ENCODE measurements at places on chromosomes 1 and 21.

GRCh38 chr1:166822385-166822784 lies 16.9 kb upstream of the POGK start:
- DNase-seq: no peak

- no peak for DNase-seq
Measured at GRCh38 chr1:102886638-102887037, 221.7 kb downstream of the COL11A1 start.

GRCh38 chr1:56045477-56045876 lies 533.9 kb downstream of the PLPP3 start:
- DNase-seq: no peak

- DNase-seq: no peak
Measured at GRCh38 chr21:37568916-37569315, 202.3 kb downstream of the DYRK1A start.

- DNase-seq: no peak
Measured at GRCh38 chr1:15758953-15759661, 512 bp downstream of the FBLIM1 start.

DNA sequence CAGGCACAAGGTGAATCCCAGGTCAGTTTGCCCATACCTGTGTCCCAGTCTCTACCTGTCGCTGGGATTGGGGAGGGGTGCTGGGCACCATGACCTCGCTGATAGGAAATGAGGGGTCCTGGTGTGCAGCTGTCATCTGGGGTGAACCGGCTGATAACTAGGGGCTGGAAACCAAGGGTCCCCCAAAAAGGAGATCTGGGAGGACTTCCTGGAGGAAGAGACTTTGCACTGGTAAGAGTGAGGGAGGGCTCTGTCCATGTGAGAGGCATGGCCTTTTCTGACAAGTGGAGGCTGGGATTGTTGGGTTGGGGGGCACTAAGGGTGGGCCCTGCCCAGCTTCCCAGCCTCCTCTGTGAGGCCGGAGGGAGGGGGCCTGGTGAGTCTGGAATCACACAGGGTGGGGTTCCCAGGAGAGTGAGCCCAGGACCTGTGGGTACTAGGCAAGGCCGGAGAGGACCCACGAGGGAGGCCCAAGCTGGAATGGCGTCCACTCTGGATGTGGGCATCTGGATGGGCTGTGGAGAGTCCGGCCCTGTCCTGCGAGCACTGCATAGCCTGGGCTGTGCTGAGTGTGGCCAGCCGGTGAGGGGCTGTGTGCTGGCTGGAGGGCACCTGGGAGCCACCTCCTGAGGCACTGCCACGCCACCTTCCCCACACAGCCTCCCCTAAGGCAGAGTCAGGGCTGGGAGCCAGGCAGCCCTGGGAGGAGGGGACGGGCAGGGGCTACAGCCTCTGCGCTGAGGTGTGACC lies 4.9 kb upstream of the PEX10 start:
- no peak for DNase-seq

- DNase-seq: no peak
Measured at GRCh38 chr1:4762146-4762545, 107.7 kb downstream of the AJAP1 start.

- DNase-seq: no peak
Measured at GRCh38 chr1:32363713-32364112, 1.4 kb downstream of the TSSK3 start.

DNA sequence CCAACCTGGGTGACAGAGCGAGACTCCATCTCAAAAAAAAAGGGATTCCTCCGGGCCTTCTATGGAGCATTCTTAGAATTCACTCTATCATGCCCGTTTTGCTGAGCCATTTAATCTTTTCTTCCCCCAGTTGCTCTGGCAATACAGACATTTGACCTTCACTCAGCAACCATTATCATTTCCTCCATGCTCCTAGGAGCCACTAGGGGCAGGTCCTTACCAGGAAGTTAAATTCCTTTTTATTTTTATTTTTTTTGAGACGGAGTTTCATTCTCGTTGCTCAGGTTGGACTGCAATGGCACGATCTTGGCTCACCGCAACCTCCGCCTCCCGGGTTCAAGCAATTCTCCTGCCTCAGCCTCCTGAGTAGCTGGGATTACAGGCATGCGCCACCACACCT lies 9.7 kb upstream of the CGN start:
- no peak for DNase-seq

DNA sequence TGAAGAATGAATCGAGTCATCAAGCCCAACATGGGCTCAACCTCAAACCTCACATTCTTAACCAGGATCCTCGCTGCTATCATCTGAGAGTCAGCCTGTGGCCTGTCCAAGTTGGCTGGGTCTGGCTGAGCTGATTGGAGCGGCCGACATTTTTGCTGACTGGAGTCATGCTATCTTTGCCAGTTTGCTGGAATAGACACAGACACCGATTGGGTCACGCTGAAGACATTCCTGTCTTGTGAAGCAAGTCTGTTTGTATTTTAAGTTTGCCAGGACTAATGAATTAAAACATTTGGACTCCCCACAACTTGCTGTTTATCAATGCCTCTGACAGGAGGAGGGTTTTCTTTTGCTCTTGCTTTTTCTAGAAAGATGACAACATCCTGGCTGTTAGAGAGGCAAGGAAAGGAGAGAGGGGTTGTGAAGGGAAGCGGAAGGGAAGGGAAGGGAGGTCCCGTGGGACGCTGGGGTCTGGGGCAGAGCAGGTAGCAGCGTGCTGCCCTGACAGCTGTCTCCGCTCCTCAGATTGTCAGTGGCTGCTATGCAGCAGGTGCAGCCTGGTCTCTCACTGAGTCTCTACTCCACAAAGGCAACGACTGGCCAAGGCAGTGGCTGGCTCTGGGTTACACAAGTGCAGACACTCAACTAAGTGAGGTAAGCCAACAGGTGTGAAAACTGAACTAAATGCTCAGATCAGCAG lies at the start of gene MAP3K7CL:
Gene MAP3K7CL (plus strand): TSS at position 375 of the 700 bp plus-strand sequence. CDS start 2,701 bp downstream, outside the sequence.
- no peak for DNase-seq

DNA sequence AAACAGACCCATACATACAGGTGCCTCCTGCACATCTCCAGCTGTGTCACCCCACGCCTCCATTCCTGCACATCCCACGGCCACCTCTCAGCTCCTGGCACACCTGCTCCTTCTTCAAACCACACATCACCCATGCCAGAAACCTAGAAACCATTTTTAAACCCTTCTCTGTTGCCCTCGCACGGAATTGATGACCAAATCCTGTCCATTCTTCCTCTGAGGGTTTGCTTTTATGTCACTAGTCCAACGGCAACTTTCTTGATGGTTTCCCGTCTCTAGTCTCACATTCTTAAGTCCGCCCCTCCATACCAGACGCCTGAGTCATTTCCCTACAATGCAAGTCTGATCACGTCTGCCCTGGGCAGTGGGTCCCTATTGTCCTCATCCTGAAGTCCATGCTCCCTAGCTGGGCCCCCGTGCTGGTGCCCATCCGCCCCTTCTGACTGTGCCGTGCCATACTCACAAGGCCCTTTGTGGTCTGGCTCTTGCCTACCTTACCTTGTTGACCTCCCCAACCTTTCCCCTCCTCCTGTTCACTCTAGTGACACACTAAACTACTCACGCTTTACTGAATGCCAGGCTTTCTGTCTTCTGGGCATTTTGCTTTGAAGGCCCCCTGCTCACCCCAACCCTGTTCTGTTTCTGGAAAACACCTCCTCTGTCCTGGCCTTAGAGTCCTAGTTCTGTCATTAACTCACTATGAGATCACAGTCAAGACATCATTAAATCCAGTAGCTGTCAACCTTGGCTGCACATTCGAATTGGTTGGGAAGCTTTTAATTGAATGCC lies 17.6 kb downstream of the SLC2A1 start:
- DNase-seq: no peak

GRCh38 chr21:43991447-43991991 lies 20.6 kb upstream of the TRAPPC10 start:
- DNase-seq: no peak

DNA sequence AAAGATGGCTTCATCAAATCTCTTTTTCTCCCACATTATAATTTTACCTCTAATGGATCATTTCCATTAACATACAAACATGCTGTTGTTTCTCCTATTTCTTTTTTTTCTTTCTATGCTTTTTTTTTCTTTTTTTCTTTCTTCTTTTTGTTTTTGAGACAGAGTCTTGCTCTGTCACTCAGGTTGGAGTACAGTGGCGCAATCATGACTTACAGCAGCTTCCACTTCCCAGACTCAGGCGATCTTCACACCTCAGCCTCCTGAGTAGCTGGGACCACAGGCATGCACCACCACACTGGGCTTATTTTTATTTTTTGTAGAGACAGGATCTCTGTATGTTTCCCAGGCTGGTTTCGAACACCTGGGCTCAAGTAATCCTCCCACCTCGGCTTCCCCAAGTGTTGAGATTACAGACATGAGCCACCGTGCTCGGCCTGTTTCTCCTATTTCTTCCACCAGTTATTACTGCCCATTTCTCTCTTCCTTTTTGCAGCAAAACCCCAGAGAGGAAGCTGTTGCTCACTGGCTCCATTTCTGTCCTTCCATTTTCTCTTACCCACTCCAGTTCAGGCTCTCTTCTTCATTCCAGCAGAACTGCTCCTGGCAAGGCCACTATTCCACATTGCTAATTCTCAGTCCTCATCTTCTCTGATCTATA lies 32.1 kb upstream of the OPRD1 start:
- DNase-seq: no peak

DNA sequence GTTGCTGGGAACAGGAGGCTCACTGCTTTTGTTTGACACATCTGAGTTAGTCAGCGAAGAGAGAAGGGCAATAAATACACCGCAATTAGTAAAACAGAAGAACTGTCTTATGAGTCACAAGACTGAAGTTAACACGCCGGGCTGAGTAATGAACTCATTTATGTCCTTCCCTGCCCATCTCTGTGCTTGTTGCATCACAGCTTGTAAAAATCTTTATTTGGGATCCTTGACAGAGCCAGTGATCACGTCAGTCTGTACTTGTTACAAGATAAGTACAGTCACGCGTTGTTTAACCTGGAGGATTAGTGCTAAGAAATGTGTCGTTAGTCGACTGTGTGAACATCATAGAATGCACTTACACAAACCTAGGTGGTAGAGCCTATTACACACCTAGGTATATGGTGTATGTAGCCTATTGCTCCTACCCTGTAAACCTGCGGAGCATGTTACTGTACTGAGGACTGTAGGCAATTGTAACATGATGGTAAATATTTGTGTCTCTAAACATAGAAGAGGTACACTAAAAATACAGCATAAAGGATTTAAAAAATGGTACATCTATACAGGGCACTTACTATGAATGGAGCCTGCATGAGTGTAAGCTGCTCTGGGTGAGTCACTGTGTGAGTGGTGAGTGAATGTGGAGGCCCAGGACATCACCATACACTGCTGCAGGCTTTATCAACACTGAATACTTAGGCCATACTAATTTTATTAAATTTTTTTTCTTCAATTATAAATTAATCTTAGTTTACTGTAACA lies 272.2 kb downstream of the TNR start:
- no peak for DNase-seq

GRCh38 chr1:35809114-35810095 lies 1.6 kb downstream of the AGO4 start:
- no peak for DNase-seq

- DNase-seq: no peak
Measured at GRCh38 chr1:185398022-185398421, 81.0 kb upstream of the IVNS1ABP start.

DNA sequence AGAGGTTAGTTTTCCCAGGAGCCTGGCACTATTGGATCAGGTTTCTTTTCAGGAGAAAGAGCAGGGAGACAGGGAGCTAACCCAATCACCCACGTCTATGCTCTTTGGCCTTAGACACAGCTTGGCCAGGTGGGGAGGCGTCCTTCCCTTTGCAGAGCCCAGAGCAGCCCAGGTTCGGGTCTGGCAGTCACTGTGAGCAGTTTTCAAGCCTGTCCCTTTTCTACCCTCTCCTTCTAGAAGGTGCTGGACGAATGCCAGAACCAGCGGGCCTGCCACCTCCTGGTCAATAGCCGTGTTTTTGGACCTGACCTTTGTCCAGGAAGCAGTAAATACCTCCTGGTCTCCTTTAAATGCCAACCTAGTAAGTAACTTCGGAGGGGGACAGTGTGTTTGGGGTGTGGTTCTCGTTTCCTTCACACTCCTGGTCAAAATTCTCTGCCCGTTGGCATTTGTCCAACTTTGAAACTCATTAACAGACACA lies 44.9 kb downstream of the EVA1C start:
- DNase-seq: no peak

- no peak for DNase-seq
Measured at GRCh38 chr21:42939582-42940413, 14.4 kb upstream of the ERVH48-1 start.

GRCh38 chr1:77313491-77313890 lies 31.7 kb downstream of the AK5 start:
- peak; percentile 43 for DNase-seq

GRCh38 chr1:244322181-244322580 lies 129.5 kb downstream of the ADSS2 start:
- no peak for DNase-seq

GRCh38 chr1:178532392-178532791 lies 19.5 kb downstream of the TEX35 start:
- peak; percentile 85 for DNase-seq

DNA sequence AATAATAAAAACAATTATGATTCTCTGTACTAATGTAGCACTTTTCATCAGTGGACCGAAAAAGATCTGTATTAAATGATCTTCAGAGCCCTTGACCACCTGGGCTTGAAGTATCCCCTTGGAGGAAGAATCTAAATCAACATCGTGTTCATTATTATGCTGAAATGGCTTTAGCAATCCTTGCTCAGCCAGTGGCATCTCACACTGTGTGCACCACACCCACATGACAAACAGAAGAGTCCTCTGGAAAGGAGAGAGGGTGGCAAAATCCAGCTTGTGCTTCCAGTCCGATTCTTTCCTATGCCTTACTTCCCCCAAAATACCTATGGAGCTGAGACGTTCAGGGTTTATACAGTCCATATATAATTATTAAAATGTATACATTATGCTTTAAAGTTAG lies 318.5 kb upstream of the RUNX1 start:
- no peak for DNase-seq

DNA sequence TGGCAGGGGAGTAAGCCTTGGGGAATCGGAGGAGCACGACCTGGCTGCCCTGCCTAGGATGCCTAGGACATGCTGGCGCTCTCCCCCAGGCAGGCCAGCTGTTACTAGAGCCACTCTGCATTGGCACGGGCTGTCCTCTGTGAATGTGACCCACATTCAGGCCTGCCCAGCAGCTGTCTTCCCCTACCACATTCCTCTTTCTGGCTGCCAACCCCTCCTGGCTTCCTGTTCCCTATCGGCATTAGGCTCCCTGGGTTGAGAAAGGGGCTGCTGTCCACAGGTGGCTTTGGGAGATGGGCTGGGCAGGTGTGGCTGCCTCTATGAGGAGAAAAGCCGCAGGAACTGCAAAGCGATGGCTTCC lies 2.3 kb upstream of the NFASC start:
- DNase-seq: no peak

- DNase-seq: no peak
Measured at GRCh38 chr1:224820341-224820740, 109.1 kb upstream of the DNAH14 start.

All from CD4-positive, alpha-beta T cell treated with Interleukin-17A for 4 hours (primary cell).